ENCODE measurements at places on chromosomes 6 and 20.

- no peak for DNase-seq
Measured at GRCh38 chr6:130034378-130035146, 16.2 kb downstream of the L3MBTL3 start.

DNA sequence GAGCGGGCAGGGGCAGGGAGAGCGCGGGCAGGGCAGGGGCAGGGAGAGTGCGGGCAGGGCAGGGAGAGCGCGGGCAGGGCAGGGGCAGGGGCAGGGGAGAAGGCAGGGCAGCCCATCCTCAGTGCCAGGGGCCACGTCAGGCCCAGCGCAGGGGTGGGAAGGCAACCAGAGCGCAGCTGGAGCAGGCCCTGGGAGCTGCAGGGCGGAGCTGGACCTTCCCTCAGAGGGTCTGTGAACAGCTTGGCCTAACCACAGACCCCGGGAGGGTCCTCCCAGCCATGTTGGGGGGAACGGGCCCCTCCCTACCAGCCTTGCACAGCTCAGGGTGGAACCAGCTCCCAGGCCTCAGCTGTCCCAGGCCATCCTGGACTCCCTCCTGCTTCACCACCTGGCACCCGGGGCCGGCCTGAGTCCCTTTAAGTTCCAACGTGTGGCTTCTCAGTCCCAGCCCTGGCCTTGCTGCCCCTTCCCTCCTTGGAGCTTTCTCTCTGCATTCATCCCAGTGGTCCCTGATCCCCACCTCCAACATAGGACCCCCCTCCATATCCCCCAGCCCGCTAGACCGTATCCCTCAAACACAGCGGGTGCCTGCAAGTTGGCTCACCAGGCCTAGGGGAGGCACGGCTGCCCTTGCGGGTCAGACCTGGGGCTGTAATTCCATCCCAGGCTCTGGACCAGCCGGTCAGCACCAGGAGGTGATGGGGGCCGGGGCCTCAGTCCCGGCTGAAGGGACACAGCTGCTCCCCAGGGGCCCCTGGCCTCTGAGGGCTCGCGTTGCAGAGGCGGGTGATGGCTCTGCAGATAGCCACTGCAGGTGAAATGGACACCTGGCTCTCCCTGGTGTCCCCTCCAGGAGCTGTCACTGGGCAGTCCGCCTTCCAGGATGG lies 5.6 kb upstream of the ZBTB46 start:
- DNase-seq = no peak

DNA sequence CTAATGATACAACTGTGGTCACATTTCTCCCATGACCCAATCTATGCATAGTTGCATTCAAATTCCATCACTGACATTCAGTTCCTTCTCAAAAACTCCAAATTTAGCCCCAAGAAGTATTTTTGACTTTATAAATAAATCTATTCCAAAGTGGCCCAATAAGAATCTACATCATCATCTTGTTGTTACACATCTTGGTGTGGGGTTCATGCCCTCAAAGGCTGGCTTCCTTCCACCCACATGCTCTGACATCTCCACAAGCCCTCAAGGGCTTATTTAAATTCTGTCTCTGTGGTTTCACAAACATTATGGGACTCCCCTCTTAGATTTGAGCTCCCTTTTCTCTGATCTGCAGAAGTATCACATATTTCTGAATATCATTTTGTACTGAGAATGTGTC lies 585.3 kb upstream of the BTBD3 start:
- no peak for DNase-seq

DNA sequence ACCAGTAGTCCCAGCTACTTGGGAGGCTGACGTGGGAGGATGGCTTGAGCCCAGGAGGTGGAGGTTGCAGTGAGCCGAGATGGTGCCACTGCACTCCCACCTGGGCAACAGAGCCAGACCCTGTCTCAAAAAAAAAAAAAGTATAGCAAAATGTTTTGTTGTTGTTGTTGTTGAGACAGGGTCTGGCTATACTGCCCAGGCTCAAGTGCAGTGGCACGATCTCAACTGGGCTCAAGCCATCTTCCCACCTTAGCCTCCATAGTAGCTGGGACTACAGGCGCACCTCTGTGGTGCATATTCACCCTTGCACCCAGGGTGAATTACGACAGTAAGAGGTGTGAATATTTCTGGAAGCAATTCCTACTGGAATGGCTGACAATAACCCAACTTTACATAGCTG lies 11.4 kb upstream of the UBR2 start:
- no peak for DNase-seq

DNA sequence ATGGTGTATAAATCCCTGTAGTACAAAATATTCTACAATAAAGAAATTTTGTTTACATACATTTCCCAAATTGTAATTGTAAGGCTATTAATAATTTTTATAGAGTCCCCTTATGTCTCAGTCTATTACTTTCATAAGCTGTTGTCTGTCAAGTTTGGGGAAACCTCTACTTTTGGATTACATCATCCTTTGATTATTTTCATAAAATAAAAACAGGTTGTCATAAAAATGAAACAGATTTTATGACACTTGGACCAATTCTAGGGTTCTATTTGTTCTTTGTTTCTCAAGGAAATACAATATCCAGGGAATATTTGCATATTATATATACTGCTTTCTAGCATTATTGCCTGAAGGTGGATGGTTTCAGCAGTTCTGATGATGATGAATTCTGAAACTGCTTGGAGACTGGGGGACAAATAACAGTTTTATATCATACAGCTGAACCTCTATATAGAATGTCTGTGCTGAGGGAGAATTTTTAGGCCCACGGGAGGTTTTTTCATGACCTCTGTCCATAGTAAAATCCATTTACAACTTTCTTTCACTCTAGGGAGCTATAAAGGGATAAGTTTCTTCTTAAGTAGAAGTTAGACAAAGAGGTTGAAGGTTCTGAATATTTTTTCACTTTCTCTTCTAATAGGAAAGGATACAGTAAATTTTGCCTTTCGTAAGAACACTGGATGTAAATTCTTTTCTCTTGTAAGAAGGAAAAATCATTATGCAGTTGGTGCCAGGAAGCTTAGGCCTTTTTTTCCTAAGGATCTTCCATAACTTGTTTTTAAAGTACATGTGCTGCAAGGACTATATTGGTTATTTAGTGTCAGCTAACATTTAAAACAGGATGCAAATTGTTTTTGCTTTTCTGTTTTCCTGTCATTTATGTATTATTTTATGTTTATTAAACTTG lies 58.0 kb downstream of the CD2AP start:
- DNase-seq = no peak

GRCh38 chr20:33145521-33145920 lies 22.4 kb upstream of the BPIFA2 start:
- DNase-seq = no peak

DNA sequence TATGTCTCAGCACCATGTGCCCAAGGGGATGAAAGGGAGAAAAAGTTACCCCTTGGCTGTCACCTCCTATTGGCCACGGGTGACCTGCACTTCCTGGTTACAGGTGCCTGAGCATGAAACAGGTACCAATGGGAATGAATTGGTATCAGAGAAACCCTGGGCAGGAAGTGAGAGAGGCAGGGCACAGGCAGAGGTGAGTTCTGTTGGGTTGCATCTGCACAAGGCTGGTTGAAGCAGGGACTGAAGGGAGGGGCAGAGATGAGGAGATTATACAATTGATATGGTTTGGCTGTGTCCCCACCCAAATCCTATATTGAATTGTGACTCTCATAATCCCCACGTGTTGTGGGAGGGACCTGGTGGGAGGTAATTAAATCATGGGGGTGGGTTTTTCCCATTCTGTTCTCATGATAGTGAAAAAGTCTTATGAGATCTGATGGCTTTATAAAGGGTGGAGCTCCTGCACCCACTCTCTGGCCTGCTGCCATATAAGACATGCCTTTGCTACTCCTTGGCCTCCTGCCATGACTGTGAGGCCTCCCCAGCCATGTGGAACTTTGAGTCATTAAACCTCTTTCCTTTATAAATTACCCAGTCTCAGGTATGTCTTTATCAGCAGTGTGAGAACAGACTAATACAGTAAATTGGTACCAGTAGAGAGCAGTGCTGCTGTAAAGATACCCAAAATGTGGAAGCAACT lies 291.8 kb downstream of the LRFN2 start:
- no peak for DNase-seq

DNA sequence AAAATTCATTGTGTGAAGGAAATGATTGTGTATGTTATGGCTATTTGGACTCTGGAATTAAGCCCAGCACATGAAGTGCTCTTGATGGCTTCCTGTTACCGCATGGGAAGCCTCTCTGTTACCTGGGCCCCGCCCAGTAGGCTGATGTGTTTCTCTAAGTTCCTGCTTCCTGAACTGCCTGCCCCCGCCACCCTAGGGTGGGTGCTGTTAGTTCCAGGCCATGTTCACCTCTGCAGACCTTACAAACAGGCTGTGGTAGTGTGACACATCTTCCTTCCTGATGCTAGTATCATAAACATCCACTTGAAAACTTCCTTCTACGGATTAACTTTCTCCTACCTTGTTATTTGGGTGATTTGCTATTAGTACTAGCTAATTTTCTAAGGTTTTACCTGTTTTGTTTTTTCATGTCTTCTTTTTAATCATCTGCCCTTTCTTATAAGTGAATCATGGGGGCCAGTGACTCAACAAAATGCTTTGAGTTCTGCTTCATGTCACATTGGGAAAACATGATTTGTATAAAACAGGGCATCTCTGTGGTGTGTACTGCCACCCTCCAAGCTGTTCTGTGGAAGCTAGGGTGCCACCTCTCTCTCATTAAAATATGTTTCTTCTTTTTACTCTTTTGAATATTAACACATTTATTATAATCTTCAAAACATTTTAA lies 40.6 kb downstream of the SH3BGRL2 start:
- DNase-seq = no peak

DNA sequence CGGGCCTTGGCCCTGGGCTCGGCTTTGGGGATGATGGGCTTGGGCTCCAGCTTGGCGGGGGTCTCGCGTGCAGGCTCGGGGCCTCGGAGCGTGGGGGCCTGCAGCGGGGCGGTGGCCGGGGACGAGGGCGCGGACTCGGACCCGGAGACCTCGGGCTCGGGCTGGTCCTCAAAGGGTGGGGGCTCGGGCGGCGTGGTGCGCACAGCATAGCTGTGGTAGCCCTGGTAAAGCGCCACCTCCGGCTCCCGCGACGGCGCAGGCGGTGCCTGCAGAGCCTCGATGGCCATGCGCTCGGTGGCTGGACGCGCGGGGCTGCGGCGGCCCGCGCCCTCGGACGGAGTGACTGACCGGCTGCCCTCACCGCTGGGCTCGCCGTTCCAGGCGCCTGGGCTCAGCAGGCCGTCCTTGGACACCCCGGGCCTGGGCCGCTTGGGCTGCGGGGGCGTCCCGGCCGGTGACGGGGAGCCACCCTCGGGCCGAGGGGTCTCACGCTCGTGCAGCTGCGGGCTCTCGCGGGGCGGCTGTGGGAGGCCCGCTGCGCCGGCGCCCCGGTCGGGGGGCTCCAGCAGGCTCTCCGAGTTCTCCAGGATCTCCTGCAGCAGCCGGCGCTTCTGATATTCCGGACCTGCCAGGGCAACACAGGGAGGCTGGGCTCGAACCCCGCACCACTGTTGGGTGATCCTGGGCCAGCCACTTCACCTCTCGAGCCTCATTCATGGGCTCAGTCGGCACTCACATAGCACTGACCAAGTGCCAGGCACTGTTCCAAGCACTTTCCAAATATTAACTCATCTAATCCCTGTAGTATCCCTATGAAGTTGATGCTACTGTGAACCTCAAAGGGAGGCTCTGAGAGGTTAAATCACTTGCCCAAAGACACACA lies 71.0 kb downstream of the JPH2 start:
- no peak for DNase-seq

GRCh38 chr20:57628047-57628961 lies 8.1 kb upstream of the ZBP1 start:
- no peak for DNase-seq

- DNase-seq = peak; percentile 8
Measured at GRCh38 chr6:8131265-8131897, 29.0 kb upstream of the EEF1E1 start.

DNA sequence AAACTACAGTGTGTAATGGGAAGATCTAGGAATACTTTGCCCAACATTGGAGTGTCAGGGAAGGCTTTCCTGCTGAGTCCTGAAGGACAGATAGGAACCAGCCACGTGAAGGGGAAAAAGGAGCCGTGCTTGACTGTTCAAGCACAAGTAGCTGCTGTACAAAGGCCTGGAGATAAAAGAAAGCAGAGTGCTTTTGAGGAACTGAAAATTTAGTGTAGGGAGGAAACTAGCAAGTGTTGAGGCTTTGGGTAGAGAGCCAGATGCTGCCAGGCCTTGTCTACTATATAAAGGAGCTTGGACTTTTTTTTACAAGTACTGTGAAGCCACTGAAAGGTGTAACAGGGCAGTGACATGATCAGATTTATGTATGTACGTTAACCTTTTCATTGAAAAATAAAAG lies 39.0 kb downstream of the DSE start:
- DNase-seq = peak; percentile 88

DNA sequence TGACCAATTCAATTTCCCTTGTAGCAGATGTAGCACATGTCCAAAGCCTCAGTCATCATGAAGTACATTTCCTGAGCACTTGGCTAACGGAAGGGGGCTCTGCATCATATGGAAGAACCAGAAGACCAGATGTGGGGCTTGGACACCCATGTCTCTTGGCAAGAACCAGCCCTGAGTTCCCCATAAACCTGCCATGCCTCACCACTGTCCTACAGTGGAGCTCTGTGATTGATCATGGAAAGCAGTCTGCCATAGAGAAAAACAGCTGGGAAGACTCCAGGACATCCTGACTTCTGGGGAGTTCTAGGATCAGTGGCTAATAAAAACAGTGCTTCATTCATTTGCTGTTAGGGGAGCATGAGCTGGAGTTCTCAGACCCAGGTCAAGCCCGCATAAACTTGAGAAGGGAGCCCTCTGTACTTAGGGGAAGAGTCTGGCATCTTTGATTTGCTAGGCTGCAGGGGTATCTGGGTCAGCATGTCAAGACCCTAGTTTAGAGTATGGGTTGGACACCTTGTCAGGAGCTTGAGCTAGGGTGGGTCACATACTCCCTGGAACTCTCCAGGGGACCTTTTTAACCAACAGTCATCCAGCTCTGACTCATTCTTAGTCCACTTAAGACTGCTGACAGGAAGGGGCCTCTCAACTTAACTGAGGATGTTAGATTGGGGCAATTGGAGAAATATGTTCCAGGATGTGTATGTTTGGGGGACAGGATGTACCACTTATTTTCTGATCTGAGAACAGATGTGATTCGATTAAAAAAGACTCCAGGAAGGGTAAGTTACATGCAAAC lies 26.3 kb upstream of the TRAM2 start:
- no peak for DNase-seq

- no peak for DNase-seq
Measured at GRCh38 chr20:47305667-47306066, 50.8 kb downstream of the ZMYND8 start.

DNA sequence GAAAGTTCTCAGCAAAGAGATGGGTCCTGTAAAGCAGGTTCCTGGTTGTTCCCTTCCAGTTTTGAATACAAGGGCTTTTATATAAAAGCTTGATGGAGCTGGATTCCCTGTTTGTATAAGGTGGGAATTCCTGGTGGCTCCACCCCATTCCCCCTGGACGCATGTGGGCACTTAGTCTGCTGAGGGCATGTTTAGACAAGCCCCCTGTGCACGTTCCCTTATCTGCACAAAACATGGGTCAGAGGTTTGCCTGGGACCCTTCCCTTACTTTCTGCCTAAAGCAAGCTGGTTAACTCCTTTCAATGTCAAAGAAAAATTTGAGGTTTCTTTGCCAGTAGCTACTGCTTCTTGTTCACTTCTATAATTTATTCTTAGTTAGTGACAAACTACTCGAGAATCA lies 181.1 kb downstream of the BCKDHB start:
- no peak for DNase-seq

- DNase-seq = peak; percentile 5
Measured at GRCh38 chr20:3235666-3236324, 3.2 kb downstream of the SLC4A11 start.
